Liver (tissue), 10 donors: ENCODE measurements at places on chromosomes 1 and 21. TPM values are rescaled to one million over a fixed set of nuclear protein-coding genes. Genes with fewer than 3 reads are reported as not detected.
A peak's percentile ranks its signal among the peaks of the same experiment; 100 is the strongest.

GRCh38 chr1:15214527-15214926, 32.5 kb upstream of the FHAD1 start:
- H3K27me3 ChIP-seq, result no peaks in the 10 kb centered on the region
- H3K4me1 ChIP-seq, result no peaks in the 10 kb centered on the region
- peak overlapping the region; percentile 1 for H3K27ac ChIP-seq
- no peaks in the 10 kb centered on the region for H3K36me3 ChIP-seq
- H3K4me3 ChIP-seq, result no peak overlapping the region

DNA sequence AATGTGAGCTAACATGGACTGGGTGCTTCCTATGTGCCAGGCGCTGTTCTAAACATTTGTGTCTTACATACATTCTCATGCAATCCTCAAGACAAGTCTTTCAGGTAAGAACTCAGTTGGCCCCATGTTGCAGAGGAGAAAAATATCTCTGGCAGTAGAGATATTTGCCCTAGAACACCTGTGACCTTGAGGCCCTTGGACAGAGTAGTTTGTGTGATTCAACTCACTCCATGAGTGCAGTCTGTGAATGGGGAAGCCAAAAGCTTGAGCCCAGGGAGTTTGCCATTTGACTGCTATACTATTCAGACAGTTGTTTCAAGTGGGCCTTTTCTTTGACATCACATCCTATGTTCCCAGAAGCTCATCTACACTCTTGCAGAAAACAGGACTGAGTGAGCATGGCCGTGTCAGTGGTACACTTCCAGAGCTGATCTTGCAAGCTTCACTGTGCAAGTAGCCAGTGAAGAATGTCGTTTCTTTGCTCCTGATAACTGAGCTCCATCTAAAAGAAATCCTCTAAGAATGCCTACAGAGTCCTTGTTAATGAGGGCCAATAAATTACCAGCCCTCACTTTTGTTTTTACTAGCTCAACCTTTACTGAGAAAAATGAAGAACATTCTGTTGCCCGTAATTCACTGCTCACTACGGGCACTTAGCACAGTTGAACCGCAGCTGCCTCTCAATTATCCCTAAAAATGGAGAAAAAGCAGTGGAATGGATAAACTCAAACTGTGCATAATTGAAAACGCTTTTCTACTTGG, 98.7 kb upstream of the C8B start:
- no peaks in the 10 kb centered on the region for H3K27me3 ChIP-seq
- DNase-seq, result no peak
- peaks cover 2% of the 10 kb centered on the region for H3K4me1 ChIP-seq
- H3K36me3 ChIP-seq, result no peaks in the 10 kb centered on the region

GRCh38 chr1:223133824-223134435, 9.1 kb downstream of the TLR5 start:
- no peak overlapping the region for H3K27ac ChIP-seq
- H3K27me3 ChIP-seq, result no peaks in the 10 kb centered on the region

STIL gene
- total RNA-seq, result 0.84 TPM

PSRC1 gene
- total RNA-seq, result 2.6 TPM

RHBDL2 gene
- 0.17 TPM for total RNA-seq

MAD2L2 gene
- total RNA-seq, result 17.5 TPM
